ENCODE measurements at places on chromosomes 2 and 18.

GRCh38 chr2:154125891-154126290 lies 254.2 kb downstream of the GALNT13 start:
- DNase-seq = no peak

GRCh38 chr2:144663207-144663606 lies 143.3 kb upstream of the ZEB2 start:
- DNase-seq = no peak

- DNase-seq = no peak
These were observed 47.0 kb downstream of the IWS1 start for GRCh38 chr2:127479219-127479825.

DNA sequence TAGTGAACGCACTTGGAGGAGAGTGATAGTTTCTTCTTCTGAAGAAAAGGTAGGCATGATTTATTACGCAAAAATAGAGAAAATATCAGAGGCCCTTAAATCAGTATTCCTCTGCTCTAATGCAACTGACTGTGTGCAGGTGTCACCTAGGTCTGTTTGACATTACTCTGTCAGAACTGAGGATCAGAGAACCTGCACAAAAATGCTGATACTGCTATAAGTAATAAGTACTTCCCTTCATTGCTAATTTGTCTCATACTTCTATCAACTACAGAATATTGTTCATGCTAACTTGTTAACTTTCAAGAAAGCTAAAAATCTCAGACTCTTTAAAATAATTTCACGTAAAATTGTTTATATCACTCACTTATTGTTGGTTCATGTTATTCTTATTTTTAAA lies 358.5 kb downstream of the ZNF804A start:
- DNase-seq = no peak

DNA sequence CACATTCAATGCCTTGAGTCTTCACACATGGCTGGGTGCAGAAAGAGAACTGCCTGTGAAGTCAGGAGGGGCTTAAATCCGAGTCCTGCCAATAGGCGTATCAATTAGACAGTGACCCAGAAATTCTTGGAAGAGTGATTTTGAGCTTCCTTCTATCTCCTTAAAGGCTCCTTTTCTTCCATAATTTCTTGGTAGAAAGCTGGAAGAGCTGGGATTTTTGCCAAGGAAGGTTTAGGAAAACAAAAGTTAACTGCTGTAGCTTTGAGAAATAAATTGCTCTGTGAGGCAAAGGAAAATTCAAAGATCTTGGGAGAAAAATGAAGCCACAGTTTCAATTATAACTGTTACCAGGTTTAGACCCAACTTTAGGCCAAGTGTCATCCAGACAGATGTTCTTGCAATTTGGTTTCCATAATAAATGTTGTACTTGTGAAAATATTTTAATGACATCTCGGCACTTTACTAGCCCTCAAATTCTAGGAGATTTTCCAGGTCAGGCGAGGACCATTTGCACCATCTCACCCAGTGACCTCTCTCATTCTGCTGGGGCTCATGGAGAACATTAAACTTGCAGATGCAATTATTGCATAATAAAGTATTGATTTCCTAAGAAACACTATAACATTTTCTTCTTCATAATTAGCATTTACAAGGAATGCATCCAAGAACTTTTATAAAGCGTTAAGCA lies 329.7 kb upstream of the MEIS1 start:
- no peak for DNase-seq

GRCh38 chr2:216681683-216682082 lies 13.7 kb downstream of the IGFBP5 start:
- DNase-seq = no peak

- DNase-seq = no peak
These were observed 195.9 kb downstream of the RTP5 start for GRCh38 chr2:242065426-242065825.

- DNase-seq = no peak
These were observed 466.7 kb downstream of the TNS1 start for GRCh38 chr2:217535957-217536708.

DNA sequence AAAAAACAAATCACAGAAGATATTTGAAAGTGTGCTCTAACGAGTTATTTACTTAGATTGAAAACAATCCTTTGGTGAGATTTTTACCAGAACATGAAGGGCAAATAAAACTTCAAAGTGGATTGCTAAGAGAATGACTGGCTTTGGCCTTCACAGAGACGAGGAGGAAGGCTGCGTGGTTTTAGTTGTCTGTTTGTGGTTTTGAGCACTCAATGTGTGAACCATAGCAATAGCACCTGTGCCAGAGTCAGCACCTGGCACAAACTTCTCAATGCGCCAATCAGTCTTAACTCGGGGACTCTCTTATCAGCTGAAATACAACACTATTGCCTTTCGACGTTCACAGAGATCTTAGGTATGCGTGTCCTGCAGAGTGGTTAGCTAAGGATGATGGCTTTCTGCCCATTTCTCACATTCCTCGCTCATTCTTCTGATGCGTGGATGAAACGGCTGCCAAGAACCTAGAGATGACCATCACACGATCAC lies 70.0 kb downstream of the MBP start:
- no peak for DNase-seq

DNA sequence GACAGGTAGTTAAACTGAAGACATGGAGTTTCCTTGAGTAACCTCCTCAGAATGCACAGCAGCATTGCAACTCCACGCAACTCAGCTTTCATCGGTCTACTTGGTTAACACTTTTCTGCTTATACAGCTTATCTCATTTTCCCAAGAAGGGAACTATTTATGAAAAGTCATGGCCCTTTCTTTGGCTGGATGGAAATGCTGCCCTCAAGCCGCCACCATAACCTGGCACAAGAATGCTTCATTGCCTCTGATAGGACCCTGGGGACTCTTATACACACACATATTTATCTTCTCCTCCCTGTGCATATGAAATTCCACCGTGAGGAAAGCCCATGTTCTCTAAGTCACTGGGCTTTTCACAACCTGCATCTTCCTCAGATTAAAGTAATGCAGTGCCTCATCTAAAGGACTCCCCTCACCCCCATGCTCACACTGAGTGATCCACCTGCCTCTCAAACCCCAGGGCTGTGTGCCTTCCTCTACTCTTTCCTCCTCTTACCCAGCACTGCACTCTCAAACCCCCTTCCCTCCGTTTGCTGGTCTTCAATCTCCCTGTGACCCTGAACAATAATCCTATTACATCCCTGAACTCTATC lies 192.0 kb upstream of the HNRNPA3 start:
- no peak for DNase-seq

- no peak for DNase-seq
These were observed 171.6 kb downstream of the PLCL1 start for GRCh38 chr2:197975931-197976519.

- no peak for DNase-seq
These were observed 23.3 kb downstream of the CTDP1 start for GRCh38 chr18:79702906-79703305.

- no peak for DNase-seq
These were observed 45.4 kb upstream of the PAPOLG start for GRCh38 chr2:60710707-60711106.

DNA sequence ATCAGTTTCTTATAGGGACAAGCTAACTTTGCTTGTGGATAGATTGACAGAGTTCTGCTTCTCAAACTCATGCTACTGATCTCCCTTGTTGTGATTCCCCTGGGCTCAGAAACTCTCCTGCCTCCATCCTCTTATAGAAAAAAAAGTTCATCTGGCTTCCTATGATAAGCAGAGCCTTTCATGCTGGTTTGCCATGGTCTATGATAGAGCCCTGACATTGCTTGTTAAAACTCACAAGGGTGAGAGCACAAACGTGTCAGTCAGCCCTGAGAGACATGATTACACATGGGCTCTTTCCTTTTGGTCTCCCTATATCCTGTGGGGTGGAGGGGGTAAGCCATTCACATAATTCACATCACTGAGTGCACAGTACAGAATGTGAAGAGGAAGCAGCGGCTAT lies 121.8 kb downstream of the TDRD15 start:
- no peak for DNase-seq

GRCh38 chr2:183490914-183491313 lies 366.7 kb downstream of the NUP35 start:
- no peak for DNase-seq

DNA sequence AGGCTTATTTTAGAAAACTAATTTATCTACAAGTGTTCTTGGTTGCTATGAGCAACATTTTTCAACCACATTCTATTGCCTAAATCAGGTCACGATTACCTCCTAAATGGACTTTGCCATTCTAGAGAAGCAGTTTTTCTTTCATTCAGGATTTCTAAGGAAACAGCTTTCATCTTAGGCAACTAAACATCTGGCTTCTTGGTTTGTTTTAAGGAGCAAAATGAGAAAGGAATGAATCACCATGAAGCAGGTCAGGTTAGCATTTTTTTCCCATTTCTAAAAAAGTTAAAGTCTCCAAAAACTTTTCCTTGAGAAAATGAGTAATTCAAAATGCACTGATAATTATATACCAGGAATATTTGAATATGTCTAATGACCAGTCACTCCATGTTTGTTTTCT lies 114.8 kb downstream of the GAREM1 start:
- no peak for DNase-seq

All from stimulated activated CD4-positive, alpha-beta T cell treated with anti-CD3 and anti-CD28 coated beads, Interleukin-1b, Interleukin-23, amount 100 ng/mL, for 24 hours (primary cell).